ENCODE measurements at places on chromosomes 5 and 9. TPM values are rescaled to one million over a fixed set of nuclear protein-coding genes. Genes with fewer than 3 reads are reported as not detected.

CARD9 gene
- 0.23 TPM for polyA plus RNA-seq

FABP6 gene
- polyA plus RNA-seq: not detected

IFNA4 gene
- polyA plus RNA-seq: not detected

GZMA gene
- polyA plus RNA-seq: 107 TPM

PHF24 gene
- polyA plus RNA-seq: not detected

OR1J2 gene
- not detected for polyA plus RNA-seq

EDIL3 gene
- not detected for polyA plus RNA-seq

GRCh38 chr9:20187318-20187717, 398.5 kb upstream of the SLC24A2 start:
- no peaks in the 10 kb centered on the region for H3K36me3 ChIP-seq
- no peak overlapping the region for H3K4me3 ChIP-seq
- no peaks in the 10 kb centered on the region for H3K27me3 ChIP-seq

DNA sequence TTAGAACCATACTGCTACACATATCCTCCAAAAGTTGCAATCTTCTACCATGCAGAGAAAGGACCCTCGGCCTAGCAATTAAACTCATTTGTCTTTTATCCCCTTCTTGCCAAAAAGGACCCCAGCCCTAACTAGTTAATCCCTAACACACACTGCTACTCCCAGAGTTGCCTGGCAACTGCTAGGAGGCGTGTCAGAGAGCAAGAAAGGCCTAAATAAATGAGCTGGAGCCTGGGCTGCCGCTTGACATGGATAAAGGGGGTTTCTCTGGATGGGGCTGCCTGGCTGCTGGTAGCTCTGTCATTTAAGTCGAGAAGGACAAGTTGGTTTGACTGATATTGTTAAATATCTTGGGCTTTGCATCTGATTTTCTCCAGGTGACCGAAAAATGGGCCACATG, 194.8 kb downstream of the CRB2 start:
- no peak overlapping the region for H3K4me3 ChIP-seq
- no peaks in the 10 kb centered on the region for H3K4me1 ChIP-seq
- H3K27me3 ChIP-seq: no peaks in the 10 kb centered on the region
- no peak overlapping the region for H3K27ac ChIP-seq
- DNase-seq: no peak

- H3K27ac ChIP-seq: no peak overlapping the region
- DNase-seq: no peak
- no peaks in the 10 kb centered on the region for H3K36me3 ChIP-seq
- H3K4me3 ChIP-seq: no peak overlapping the region
- H3K4me1 ChIP-seq: no peaks in the 10 kb centered on the region
Measured at GRCh38 chr5:125604104-125604503, 819.1 kb upstream of the GRAMD2B start.

GRCh38 chr9:23850242-23850689, 24.2 kb upstream of the ELAVL2 start:
- no peaks in the 10 kb centered on the region for H3K36me3 ChIP-seq
- no peak overlapping the region for H3K4me3 ChIP-seq
- no peaks in the 10 kb centered on the region for H3K27me3 ChIP-seq
- no peak overlapping the region for H3K27ac ChIP-seq
- no peaks in the 10 kb centered on the region for H3K4me1 ChIP-seq

DNA sequence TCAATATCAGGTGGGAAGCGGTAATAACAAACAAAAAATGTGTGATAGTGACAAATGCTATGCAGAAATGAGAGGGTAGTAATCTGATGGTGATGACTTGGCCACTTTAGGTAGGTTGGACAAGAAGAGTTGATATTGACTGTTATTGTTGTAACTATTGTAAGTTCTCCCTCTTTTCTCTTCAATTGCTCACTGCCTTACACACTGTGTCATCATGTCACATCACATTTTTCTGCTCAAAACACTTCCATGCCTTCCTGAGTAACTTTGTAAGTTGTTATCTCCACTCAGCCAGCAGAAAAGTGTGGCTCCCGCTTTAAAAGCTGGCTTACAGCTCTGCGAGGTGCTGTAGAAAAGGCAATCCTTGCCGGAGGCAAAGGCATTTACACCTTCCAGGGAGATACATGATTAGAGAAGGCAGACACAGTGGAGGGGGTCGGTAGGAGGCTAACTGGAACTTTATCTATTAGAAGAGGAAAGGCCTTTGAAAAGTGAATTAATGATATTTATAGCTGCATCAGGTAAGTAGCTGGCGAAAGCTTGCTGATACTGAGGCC, 85.2 kb upstream of the CLINT1 start:
- no peak overlapping the region for H3K4me3 ChIP-seq
- DNase-seq: no peak
- no peaks in the 10 kb centered on the region for H3K4me1 ChIP-seq
- H3K27me3 ChIP-seq: no peaks in the 10 kb centered on the region
- no peaks in the 10 kb centered on the region for H3K36me3 ChIP-seq

DNA sequence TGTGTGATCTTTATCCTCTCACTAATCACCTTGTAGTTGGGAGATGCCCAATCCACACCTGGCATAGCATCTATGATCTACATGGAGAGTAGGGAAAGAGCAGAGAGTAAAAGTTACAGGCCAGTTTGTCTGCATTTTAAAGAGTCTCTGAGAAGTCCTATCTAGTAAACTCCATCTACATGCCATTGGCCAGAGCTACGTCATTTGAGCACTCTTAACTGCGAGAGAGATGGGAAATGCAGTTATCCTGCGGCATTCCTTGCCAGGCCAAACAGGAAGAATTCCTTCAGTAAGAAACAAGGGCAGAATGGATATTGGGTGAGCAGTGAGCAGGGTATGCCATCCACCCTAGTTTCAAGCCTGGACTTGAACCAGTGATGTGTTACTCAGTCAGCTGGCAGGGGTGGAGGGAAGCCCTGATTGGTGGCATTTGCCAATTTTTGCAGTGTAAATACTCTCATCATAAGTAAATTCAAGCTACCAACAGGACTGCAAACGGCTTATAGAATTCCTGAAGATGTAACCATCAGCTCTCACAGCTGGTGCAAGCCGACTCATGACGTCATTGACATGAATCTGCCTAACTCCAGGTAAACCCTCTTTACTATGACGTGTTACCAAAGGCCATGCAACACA, 156.8 kb upstream of the MSX2 start:
- no peak overlapping the region for H3K4me3 ChIP-seq
- no peaks in the 10 kb centered on the region for H3K27me3 ChIP-seq
- H3K27ac ChIP-seq: no peak overlapping the region
- H3K36me3 ChIP-seq: no peaks in the 10 kb centered on the region
- no peak for DNase-seq
- H3K4me1 ChIP-seq: no peaks in the 10 kb centered on the region

GRCh38 chr9:117826837-117827236, 122.6 kb downstream of the TLR4 start:
- peaks cover 3% of the 10 kb centered on the region for H3K4me1 ChIP-seq
- no peak overlapping the region for H3K27ac ChIP-seq
- DNase-seq: no peak
- no peaks in the 10 kb centered on the region for H3K27me3 ChIP-seq
- H3K36me3 ChIP-seq: no peaks in the 10 kb centered on the region

GRCh38 chr9:133690081-133690561, 48.0 kb downstream of the SARDH start:
- H3K4me3 ChIP-seq: no peak overlapping the region
- peaks cover under 1% of the 10 kb centered on the region for H3K4me1 ChIP-seq
- H3K27ac ChIP-seq: no peak overlapping the region
- H3K36me3 ChIP-seq: peaks cover 4% of the 10 kb centered on the region
- no peak for DNase-seq

DNA sequence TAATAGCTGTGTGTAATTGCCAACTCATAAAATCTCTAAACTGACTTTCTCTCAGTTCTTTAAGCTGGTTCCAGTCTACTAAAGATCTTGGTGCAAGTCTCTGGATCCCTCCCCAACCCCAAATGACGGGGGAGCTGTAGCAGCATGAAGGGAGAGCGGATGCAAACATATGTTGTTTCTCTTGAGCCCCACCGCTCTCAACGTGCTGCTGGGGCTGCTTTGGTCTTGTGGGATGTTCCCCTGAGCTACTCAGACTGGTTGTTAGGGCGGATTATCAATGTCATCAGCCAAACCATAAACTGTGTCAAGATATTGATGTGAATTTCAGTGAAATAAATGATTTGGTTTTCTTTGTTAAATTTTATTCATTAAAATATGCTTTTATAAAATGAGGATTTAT, 40.9 kb upstream of the APC start:
- H3K27ac ChIP-seq: no peak overlapping the region
- H3K4me3 ChIP-seq: no peak overlapping the region
- no peaks in the 10 kb centered on the region for H3K36me3 ChIP-seq
- H3K4me1 ChIP-seq: no peaks in the 10 kb centered on the region
- peaks cover 37% of the 10 kb centered on the region for H3K27me3 ChIP-seq

DNA sequence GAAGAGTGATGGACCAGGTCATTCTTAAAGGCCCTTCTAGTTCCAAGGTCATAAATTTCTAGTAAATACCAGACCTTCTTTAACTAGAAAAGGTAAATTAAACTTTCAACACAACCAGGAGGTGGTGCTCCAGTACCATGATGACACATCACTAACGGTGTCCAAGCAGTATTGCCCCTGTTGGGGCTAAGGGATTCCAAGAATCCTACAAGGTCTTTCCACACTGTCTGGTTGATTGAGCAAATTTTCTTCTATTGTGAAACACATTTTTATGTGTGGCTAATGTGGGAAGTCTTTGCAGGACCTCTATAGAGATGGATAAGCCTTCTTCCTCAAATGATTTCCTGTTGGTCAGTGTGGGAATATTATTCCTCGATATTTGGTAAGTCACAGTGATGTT, 459.6 kb upstream of the PAPPA start:
- no peaks in the 10 kb centered on the region for H3K4me1 ChIP-seq
- H3K4me3 ChIP-seq: no peak overlapping the region
- no peaks in the 10 kb centered on the region for H3K27me3 ChIP-seq
- no peaks in the 10 kb centered on the region for H3K36me3 ChIP-seq
- no peak overlapping the region for H3K27ac ChIP-seq

Measured in CD4-positive, CD25-positive, alpha-beta regulatory T cell (primary cell).